ENCODE measurements at places on chromosomes 5 and 9. TPM values are rescaled to one million over a fixed set of nuclear protein-coding genes. Genes with fewer than 3 reads are reported as not detected.

RNF180 gene
- 4.0 TPM for total RNA-seq

SURF1 gene
- 40.8 TPM for total RNA-seq

RPL35 gene
- total RNA-seq = 1,370 TPM

FOXD4L6 gene
- total RNA-seq = 0.14 TPM

DNA sequence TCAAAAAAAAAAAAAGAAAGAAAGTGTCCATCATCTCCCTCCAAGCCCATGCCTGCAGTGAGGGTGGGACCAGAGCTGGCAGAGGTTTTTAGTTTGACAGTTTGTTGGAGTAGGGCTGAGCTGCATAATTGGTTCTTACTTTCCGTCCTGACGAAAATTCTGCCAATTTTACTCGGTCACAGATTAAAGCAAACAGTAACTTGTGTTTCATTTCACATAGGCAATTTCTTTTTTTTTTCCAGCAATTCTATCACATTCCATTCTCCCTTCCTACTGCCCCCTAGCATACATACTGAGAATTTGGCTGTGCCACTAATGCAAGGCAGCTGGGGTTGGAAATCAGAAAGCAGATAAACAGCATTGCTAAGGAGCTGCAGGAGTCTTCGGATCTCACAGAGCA is 132.4 kb downstream of the FRMD3 start:
- no peak for DNase-seq
- H3K27me3 ChIP-seq = peaks cover 3% of the 10 kb centered on the region
- no peak overlapping the region for H3K4me3 ChIP-seq
- no peaks in the 10 kb centered on the region for H3K36me3 ChIP-seq

GRCh38 chr9:79774356-79774755 is 202.6 kb downstream of the TLE4 start:
- H3K27me3 ChIP-seq = peaks cover 2% of the 10 kb centered on the region
- DNase-seq = no peak
- no peaks in the 10 kb centered on the region for H3K36me3 ChIP-seq
- no peak overlapping the region for H3K4me3 ChIP-seq

DNA sequence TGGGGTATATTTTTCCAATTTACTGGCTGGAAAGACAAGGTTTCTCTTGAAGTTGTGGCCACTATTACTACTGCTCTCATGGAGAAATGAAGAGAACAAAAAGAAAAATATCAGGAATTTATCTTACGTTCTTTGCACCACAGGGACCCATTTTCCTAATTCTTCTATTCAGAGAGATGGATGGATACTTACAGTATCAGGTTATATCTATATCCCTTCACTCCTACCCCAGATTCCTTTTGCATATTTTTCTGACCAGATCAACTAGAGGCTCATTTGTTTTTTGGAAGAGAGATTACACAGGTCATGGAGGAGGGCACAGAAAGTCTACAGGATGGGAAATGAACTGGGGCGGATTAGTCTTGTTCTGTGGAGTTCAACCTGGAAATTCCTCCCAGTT is 277.2 kb upstream of the VLDLR start:
- peak overlapping the region; percentile 4 for H3K27ac ChIP-seq
- H3K4me1 ChIP-seq = peaks cover 6% of the 10 kb centered on the region

All from type B pancreatic cell (in vitro differentiated cells).